ENCODE measurements at places on chromosomes 7 and 10.

DNA sequence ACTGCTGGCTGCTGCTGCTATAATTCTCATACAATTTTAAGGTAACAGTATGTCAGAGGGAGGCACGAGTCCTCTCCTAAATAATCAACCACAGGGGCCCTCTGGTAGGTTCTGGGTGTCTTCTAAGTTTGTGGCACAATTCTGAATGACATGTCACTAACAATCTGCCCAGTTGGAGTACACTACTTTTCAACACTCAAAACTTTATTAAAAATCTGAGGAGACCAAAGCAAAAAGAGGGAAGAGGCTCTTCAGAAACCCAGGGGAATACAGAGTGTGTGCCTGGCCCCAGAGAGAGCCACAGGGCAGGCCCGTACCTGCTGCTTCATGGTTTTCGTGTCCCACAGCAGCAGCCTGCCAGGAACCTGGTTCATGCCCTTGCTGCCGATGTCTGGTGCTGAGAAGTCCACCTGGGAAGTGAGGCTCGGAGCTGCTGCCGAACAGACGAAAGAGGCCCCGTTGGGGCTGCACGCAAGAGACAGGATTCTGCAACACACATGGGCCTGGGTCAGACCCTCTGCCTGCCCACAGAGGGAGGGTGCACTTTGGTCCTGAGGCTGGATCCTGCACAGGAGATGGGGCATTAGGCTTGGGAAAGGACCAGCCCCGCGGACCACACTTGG, 18.3 kb downstream of the WDR91 start:
- DNase-seq = no peak

DNA sequence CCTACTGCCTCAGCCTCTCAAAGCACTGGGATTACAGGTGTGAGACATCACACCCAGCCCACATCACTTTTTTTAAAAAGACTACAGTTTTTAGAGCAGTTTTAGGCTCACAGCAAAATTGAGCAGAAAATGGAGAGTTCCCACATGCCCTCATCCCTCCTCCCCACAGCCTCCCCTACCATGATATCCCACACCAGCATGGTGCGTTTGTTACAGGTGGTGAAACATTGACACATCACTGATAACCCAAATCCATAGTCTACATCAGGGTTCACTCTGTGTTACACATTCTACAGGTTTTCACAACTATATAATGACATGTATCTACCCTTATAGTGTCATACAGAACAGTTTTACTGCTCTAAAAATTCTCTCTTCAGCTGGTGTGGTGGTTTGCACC, 24.3 kb upstream of the TOMM7 start:
- no peak for DNase-seq

- DNase-seq = no peak
Observed at GRCh38 chr10:103452506-103453230, 498 bp upstream of the CALHM2 start.

DNA sequence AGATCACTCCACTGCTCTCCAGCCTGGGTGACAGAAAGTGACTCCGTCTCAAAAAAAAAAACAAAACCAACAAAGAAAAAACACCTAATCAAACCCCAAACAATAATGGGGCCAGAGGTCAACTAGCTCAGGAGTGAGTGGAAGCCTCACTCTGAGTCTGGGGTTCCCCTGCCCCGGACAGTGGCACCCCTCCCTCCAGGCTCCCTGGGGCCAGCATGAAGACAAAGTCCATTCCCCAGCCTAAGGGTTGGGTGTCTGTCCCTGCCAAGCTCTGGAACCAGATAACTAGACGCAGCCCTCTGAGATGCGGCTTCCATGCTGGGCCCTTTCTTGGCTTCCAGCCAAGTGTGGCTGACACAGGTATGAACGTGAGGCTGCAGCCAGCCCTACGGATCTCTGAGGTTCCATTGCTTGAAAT, 1.7 kb upstream of the FUOM start:
- no peak for DNase-seq

- no peak for DNase-seq
Observed at GRCh38 chr10:5614155-5614721, 52.2 kb downstream of the ASB13 start.
